ENCODE measurements at places on chromosomes 3 and 15.

- DNase-seq: no peak
Measured at GRCh38 chr15:63615935-63616334, 18.7 kb downstream of the FBXL22 start.

- DNase-seq: no peak
Measured at GRCh38 chr3:127209155-127209839, 16.4 kb downstream of the PRR23E start.

DNA sequence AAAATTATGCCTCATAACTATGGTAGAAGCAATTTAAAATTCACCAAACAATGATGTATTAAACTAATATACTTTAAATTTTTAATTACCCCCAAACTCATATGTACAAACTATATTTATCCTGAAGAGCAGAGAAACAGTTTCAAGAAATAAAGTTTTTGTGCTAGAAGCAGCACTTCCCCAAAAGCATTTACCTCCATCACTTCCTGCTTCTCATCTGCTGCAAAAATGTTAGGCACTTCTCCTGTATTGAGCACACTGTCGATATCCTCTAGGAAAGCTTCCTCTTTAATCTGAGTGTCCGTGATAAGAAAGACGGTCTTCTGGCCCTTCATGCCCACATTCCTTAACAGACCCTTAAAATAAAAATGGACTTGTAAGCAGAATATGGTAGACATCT is 101.5 kb upstream of the ASB14 start:
- DNase-seq: no peak

- DNase-seq: peak; percentile 48
Measured at GRCh38 chr3:19866751-19867347, 67.2 kb downstream of the EFHB start.

DNA sequence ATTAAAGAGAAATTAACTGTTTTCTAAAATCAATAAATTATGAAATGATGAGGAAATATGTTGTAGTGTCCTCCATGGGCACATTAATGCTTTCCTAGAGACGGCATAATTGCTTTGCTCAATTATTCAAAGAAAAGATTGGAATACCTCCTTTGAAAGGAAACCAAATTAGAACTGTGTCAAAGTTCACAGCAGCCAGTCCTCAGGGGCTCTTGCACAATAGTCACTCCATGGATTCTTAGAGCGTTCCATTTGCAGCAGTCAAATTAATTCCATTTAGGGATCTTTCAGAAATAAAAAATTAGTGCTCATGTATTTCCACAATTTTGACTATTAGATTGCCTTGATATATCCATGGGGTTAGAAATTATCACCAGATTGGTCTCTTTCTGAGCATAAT is 841.6 kb upstream of the DPPA4 start:
- DNase-seq: no peak

DNA sequence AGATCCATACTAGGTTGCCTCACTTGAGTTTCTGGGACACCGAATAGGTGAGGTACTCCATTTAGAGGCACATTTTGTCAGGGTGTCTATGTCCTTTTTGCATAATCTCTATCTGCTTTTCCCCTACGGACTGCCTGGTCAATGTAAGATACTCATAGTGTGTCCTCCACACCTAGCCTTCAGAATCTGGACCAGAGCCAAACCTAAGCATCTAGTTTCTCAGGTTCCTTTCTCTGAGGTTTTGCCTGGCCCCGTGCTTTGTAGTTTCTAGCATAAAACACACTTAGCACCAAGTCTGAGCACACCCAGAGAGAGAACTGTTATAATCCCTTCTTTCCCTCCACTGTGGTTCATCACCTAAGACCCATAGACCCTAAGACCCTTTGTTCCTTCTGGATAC is 105.9 kb upstream of the MLF1 start:
- DNase-seq: no peak

DNA sequence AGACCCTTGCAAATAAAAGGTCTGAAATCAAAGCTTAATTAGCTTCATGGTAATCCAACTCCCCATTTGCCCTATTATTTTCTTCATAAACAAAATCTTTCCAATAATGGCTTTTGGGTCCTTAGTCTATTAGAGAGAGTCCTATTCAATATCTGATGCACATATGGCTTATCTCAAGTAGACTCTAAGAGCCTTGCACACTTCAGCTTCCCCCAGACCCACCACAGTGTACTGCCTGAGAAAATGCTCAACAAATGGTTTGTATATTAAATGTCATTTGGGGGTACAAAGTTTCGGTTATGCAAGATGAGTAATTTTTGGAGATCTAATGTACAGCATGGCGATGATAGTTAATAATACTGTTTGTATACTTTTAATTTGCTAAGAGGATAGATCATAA is 28.9 kb downstream of the FSTL1 start:
- no peak for DNase-seq

- DNase-seq: no peak
Measured at GRCh38 chr3:141108039-141108438, 56.9 kb downstream of the SPSB4 start.

DNA sequence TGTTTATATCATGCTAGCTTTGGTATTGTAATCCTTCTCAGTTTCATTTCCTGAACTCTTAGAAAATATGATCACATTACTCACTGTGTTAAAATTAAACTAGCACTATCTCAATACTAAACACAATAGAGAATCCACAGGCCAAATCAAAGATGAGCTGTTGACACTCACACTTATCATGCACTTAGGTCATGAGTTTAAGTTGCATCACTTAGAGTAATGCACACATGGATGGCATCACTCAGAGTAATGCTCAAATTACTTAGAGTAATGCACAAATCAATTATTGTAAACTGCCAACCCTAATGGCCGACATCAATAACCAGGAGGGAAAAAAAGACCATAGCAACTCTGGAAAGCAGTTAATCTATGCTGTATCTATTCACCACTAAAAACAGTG is 40.0 kb upstream of the MCF2L2 start:
- DNase-seq: no peak

DNA sequence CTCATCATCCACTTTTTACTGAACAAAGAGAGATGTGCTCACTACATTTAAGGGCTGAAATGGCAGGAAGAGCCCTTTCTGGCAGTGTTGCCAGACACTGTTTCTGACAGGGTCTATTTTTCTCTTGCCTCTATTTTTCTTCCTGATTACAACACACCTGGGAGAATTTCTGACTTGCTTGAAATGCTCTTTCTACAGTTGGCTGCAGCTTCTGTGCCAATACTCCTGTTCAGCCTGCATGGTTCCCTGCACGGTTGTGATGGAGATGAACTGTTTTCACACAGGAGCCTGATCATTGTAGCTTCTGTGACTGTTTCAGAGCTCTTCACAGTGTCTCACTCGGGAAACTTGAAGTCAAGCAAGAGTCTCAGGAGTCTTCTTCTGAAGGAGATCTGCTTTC is 83.0 kb upstream of the DLG1 start:
- DNase-seq: no peak

DNA sequence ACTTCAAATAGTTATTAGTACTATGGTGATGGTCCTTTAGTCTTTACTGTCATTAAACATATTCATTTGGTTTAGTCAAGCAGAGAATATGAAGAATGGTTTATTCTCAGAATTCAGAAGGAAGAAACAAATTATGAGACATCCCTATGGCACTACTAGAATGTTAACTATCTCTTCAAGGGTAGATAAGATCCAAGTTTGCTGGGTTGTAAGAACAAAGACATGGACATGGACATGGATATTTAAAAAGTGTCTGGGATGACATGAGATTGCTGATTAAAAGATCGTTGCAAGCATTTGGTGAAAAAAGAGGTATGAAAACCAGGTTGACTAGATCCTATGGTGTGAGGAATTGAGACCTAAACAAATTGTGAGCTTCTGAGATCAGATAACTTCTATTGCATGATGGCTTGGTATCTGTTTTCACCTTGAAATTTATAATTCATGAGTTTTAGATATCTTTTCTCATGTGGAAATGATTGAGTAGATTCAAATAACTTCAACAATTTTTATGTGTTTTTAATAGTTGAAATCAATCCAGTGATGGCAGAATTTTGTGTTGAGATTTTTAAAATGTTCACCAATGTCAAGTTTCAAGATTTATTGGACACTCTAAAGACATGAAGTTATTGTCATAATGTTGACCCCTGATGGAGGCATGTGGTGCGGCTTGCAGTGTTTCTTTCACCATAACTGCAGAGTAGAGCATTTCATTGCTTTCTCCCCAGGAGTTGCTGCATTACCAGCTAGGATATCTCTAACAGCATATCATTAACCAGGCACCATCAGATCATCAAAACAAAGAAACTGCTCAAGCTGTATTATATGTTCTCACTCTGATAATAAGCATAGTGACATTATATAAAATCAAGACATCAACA is 72.6 kb downstream of the NAALADL2 start:
- no peak for DNase-seq

- DNase-seq: no peak
Measured at GRCh38 chr15:76905855-76906254, 715 bp upstream of the SCAPER start.

DNA sequence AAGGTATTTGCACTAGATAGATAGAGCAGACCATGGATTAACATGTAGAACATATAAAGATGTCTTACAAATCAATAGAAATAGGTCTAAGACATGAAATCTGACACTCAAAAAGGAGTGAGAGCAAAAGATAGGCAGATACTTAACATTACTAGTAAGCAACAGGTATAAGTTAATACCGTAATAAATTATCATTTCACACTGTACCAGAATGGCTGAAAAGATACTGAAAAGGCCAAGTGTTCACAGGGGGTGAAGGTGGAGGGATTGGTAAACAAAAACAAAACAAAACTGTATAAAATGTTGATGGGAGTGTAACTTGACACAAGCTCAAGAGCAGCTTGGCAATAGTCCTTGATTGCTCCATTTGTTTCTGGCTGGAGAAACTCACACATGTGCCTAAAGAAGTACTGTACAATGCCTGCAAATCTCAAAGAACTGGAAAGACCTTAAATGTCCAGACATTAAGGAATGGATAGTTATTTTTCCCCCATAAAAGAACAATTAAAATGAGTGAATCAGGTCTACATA is 3.5 kb downstream of the NSMCE3 start:
- no peak for DNase-seq

GRCh38 chr3:192336286-192336685 is 391.1 kb downstream of the FGF12 start:
- no peak for DNase-seq

GRCh38 chr3:38837358-38837757 is 21.3 kb upstream of the SCN10A start:
- DNase-seq: no peak

GRCh38 chr3:157465741-157466140 is 29.1 kb downstream of the PTX3 start:
- DNase-seq: no peak

DNA sequence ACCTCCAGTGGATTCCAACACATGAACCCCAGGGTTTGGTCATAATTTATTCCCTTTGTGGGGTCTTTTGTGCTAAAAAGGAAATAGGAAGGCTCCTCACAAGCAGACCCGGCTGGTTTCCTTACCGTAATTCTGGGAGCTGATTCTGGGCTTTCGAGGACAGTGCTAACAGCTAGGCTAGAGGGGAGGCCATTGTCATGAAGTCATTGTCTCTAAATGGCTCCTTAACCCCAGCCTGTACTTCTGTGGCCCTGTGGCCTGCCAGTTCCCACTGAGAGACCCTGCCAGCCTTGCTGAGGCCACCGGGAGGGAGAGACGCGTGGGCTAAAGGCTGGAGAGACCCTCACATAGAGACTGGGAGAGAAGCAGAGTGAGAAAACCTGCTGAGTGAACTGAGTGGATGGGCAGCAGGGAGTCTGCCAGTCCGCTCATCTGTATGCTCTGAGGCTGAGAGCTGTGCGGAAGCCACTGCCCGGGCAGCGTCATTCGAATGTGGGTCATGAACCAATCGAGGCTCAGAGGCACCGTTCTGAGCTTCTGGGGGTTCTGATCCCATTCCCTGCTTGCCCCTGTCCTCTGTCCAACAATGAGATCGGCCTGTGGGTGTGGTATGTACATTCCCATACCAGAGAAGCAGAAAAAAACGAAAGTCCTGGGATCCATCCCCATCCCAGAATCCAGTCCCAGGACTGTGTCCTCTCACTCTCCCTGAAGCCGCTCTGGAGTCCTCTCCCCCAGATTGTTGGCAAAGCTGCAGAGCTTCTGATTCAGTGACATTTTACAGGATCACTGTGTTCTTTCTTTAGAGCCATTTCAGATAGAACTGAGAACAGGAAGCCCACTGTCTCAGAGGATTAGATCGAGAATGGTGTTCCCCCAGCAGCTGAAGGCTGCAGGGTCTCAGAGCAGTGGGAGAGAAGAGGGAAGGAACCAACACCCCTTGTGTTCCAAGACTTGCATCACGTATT is 21.3 kb upstream of the DGKG start:
- no peak for DNase-seq

- no peak for DNase-seq
Measured at GRCh38 chr3:23761440-23761896, 44.3 kb upstream of the UBE2E1 start.

- no peak for DNase-seq
Measured at GRCh38 chr3:111278959-111279358, 207.3 kb downstream of the NECTIN3 start.

GRCh38 chr3:13508496-13508895 is 28.4 kb downstream of the HDAC11 start:
- DNase-seq: no peak

- DNase-seq: peak; percentile 77
Measured at GRCh38 chr3:53375019-53375418, 27.7 kb upstream of the DCP1A start.

DNA sequence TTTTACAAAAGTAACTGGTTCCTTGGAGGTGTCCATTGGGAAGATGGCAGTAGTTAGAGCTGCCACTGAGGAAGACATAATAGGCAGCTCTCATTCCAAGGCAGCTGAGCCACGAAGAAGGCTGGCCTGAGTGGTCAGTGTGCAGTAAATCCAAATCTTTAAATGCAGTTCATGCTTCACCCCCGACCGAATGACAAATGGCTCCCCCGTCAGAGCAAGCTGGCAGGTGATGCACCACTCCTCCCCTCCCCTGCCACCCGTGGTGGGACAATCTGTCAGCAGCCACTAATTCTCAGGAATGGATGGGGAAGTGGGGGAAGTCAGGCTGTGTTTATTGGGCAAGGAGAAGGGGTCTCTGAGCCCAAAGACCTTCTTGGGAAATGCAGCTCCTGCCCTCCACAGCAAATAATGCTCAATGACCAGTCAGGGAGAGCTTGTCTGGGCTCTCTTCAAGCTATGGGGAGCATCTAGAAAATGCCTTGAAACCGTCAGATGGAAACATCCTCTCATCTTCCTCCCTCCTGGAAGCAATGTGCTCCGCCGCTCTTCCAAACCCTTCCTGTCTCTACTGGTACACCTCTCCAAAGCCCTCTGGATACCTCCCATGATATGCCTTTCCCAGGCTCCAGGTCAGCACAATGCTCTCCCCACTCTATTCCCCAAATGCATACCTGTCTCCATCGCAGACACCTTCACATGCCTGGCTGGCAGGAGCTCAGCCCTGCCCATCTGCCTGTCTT is 65.4 kb downstream of the LIPC start:
- no peak for DNase-seq

- DNase-seq: no peak
Measured at GRCh38 chr15:101048176-101048575, 129.0 kb downstream of the LRRK1 start.

GRCh38 chr3:190205739-190206138 is 85.0 kb upstream of the P3H2 start:
- DNase-seq: no peak

DNA sequence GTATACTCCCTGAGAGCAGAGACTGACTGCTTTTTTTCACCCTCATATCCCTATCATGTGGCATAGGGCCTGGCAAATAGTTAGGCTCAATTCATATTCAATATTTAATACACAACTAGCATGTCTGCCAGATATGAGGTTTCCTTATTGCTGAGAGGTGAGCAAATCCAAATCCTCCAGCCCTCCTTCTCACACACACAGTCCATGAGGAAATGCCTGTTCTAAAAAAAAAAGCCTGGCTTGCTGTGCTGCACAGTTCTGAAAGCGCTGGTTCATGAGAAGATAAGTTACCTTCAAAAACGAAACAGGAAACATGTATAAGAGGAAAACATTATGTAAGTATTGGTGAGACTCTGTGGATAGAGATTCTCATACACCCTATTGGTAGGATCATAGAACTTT is 15.5 kb upstream of the ACAP2 start:
- DNase-seq: no peak
